Stimulated activated CD4-positive, alpha-beta T cell treated with anti-CD3 and anti-CD28 coated beads, Interleukin-2, amount 100 ng/mL, for 24 hours (primary cell): ENCODE measurements at places on chromosomes 5 and 9.

DNA sequence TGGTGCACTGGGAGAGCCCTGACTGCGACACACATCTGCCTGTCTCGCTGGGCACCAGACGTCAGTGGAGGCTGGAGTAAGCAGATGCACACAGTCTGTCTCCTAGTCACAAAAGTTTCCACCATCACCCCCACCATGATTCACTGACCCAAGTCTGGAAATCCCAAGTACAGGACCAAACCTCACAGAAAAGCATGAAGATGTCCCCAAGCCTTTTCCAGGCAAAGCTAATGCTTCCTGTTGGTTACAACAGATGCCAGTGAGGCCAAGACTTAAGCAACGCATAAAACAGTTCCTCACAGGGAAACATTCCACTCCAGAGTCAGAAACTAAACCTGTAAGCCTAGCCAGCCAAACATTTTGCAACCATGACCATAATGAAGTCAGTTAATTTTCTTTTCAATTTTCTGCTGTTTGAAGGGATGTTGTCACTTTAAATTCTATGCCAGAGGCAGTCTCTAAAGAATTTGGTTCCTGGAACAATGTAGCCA lies 259.3 kb upstream of the SLC30A5 start:
- DNase-seq = no peak

- no peak for DNase-seq
These were observed 80.3 kb downstream of the MAP1B start for GRCh38 chr5:72187388-72188075.

GRCh38 chr9:113993838-113994540 lies 84.1 kb downstream of the AMBP start:
- no peak for DNase-seq

DNA sequence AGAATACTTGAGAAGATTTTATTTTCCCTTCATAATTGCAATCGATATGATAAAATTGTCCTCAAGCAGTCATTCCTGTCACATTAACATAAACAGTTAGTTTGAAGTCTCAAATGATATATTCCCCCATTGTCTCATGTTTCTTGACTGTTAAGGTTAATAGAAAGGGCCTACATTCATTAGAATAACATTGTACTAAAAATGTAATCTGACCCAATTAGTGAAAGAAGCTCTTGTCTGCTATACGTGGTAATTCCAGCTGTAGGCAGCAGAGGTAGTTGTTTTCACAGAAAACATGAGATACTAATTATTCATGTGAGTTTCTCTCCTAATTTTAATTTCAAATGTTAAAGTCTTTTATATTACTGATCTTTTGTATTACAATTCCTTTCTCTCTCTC lies 25.9 kb upstream of the AP3B1 start:
- no peak for DNase-seq

DNA sequence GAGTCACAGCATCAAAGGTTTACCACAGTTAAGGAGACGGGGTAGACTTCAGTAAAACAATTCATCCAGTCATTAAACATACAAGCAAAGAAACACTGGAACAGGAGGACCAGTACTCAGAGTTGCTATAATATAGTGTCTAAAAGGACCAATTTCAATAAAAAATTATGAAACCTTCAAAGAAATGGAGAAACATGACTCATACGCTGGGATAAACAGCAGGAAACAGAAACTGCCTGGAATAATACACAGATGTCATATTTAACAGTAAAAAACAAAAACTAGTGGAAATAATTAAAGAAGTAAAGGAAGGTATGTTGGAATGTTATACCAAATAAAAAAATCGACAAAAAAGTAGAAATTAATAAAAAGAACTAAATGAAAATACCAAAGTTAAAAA lies 1075.9 kb downstream of the NR2F1-AS1 start:
- no peak for DNase-seq

GRCh38 chr5:39447059-39447458 lies 22.3 kb upstream of the DAB2 start:
- DNase-seq = no peak
